ENCODE measurements at places on chromosomes 5 and 9.

- no peak for DNase-seq
Measured at GRCh38 chr5:80213466-80213865, 42.4 kb downstream of the SERINC5 start.

- DNase-seq = no peak
Measured at GRCh38 chr5:132500244-132500930, 9.8 kb upstream of the IRF1 start.

DNA sequence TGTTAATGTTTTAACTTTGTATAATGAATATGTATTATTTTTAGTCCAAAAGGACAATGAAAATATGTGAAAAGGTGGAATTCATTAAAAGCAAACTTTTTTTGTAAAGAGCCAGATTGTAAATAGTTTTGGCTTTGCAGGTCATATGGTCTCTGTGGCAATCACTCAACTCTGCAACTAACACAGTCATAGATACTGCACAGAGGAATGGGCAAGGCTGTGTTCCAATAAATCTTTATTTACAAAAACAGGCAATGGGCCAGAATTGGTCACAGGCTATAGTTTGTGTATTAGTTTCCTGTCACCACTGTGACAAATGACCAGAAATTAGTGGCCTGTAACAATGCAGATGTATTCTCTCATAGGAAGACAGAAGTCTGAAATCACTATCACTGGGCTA, 125.4 kb upstream of the PTCH1 start:
- DNase-seq = no peak

- no peak for DNase-seq
Measured at GRCh38 chr5:172766287-172767108, 4.5 kb downstream of the DUSP1 start.

GRCh38 chr5:10275460-10275859, 25.4 kb downstream of the CCT5 start:
- no peak for DNase-seq

- no peak for DNase-seq
Measured at GRCh38 chr5:95262933-95263660, 21.8 kb downstream of the MCTP1 start.

Measured in right renal cortex interstitium (tissue), 3 donors.